Esophagus muscularis mucosa (tissue), 4 donors: ENCODE measurements at places on chromosomes 6 and 20.

- H3K36me3 ChIP-seq: no peaks in the 10 kb centered on the region
- H3K27me3 ChIP-seq: no peaks in the 10 kb centered on the region
- H3K4me1 ChIP-seq: no peaks in the 10 kb centered on the region
These were observed 45.2 kb downstream of the KCNQ2 start for GRCh38 chr20:63427206-63427605.

GRCh38 chr20:15201602-15202001 lies 864.2 kb upstream of the FLRT3 start:
- H3K36me3 ChIP-seq: no peaks in the 10 kb centered on the region
- no peaks in the 10 kb centered on the region for H3K27me3 ChIP-seq
- DNase-seq: no peak
- H3K4me3 ChIP-seq: no peak overlapping the region

GRCh38 chr6:112007254-112007653 lies 46.6 kb upstream of the CCN6 start:
- no peaks in the 10 kb centered on the region for H3K27me3 ChIP-seq
- H3K4me3 ChIP-seq: no peak overlapping the region
- no peak overlapping the region for H3K27ac ChIP-seq
- no peaks in the 10 kb centered on the region for H3K36me3 ChIP-seq

DNA sequence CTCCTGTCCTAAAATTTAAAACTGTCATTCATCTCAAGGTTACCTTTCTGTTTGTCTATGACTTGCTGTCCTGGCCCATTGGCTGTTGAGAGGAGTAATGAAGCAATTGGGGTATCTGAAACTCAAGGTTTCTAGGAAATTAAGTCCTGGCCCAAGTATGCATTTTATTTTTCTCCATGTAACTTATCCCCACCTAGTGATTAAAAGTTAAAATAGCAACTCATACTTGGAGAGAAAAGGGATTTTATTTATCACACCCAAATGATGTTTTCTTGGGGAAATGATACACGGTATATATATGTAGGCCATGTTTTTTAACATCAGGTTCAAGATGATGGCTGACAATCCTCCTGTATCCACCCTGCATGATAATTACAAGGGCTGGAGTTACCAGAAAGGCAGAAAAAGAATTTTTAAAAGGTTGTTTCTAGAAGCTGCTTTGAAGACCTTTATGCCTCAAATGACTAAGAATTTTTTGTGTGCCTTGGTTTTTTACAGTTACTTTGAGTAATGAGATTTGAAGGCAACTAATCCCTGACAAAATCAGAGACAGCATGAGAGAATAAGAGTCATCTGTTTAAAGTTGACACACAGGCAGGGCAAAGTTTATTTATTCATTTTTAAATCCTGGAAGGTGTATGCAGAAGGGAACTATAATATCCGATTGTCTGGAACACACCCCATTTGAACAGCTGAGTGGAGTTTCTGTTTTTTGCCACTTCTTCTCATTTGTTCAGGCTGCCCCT lies 28.9 kb upstream of the C6orf58 start:
- H3K4me1 ChIP-seq: no peaks in the 10 kb centered on the region
- H3K27me3 ChIP-seq: no peaks in the 10 kb centered on the region
- H3K27ac ChIP-seq: no peak overlapping the region
- DNase-seq: no peak

DNA sequence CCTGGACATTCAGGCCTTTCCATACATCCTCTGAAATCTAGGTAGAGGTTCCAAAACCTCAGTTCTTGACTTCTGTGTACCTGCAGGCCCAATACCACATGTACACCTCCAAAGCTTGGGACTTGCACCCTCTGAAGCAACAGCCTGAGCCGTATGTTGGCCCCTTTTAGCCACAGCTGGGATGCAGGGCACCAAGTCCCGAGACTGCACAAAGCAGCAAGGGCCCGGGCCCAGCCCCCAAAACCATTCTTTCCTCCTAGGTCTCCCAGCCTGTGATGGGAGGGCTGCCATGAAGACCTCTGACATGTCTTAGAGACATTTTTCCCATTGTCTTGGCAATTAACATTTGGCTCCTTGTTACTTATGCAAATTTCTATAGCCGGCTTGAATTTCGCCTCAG lies 107.4 kb upstream of the FRMD1 start:
- H3K4me1 ChIP-seq: no peaks in the 10 kb centered on the region
- no peaks in the 10 kb centered on the region for H3K27me3 ChIP-seq
- H3K27ac ChIP-seq: no peak overlapping the region
- no peaks in the 10 kb centered on the region for H3K36me3 ChIP-seq
- DNase-seq: no peak

DNA sequence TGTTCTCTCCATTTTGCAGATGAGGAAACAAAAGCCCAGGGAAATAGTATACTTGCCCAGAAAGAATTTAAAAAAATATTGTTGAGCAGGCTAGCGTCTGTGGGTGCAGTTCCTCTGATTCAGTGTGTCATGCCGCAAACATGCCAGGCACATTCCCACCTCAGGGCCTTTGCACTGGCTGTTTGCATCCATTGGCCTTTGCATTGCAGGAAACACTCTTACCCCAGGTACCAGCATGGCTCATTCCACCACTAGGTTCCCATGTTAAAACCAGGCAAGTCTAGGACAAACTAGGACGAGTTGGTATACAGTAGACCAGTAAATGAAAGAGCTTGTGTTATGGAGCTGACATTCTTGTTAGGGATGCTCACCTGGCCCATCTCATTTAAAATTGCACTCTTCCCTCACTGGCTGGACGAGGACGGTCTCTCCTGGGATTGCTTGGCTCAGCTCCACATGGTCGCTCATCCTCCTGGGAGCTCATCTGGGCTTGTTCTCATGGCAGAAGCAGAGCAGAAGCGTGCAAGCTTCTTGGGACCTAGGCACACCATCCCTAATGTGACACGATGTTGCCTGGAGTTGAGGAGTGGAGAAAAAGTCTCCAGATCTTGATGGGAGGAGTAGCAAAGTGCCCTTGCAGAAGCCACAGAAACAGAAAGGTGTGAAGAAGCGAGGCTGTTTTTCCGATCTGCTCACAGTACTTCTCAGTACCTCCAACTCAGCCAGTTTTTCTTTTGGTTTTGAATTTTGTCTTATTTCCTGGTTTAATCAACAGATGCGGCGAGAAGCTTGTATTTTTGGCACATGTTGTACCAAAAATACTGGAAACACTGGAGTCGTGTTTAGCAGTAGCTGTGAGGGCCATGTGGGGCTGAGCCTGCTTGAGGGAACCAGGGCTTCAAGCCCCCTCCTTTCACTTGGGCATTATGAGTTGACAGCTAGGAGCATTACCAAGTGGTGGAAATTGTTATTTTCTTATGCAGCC lies 13.9 kb downstream of the ZNF831 start:
- no peaks in the 10 kb centered on the region for H3K36me3 ChIP-seq
- H3K4me3 ChIP-seq: no peak overlapping the region
- peaks cover 21% of the 10 kb centered on the region for H3K27me3 ChIP-seq

GRCh38 chr6:129981598-129981997 lies 36.8 kb upstream of the L3MBTL3 start:
- H3K4me1 ChIP-seq: no peaks in the 10 kb centered on the region
- H3K36me3 ChIP-seq: no peaks in the 10 kb centered on the region
- no peak for DNase-seq
- H3K27me3 ChIP-seq: no peaks in the 10 kb centered on the region
- H3K4me3 ChIP-seq: no peak overlapping the region
- no peak overlapping the region for H3K27ac ChIP-seq

GRCh38 chr6:121838842-121839241 lies 403.4 kb downstream of the GJA1 start:
- no peak overlapping the region for H3K27ac ChIP-seq
- H3K4me1 ChIP-seq: peaks cover 4% of the 10 kb centered on the region
- H3K36me3 ChIP-seq: no peaks in the 10 kb centered on the region
- no peak for DNase-seq
- H3K27me3 ChIP-seq: no peaks in the 10 kb centered on the region
- no peak overlapping the region for H3K4me3 ChIP-seq

- no peak overlapping the region for H3K27ac ChIP-seq
- H3K4me3 ChIP-seq: no peak overlapping the region
- H3K27me3 ChIP-seq: no peaks in the 10 kb centered on the region
- H3K36me3 ChIP-seq: no peaks in the 10 kb centered on the region
These were observed 36.6 kb downstream of the CRISP2 start for GRCh38 chr6:49676671-49677281.

DNA sequence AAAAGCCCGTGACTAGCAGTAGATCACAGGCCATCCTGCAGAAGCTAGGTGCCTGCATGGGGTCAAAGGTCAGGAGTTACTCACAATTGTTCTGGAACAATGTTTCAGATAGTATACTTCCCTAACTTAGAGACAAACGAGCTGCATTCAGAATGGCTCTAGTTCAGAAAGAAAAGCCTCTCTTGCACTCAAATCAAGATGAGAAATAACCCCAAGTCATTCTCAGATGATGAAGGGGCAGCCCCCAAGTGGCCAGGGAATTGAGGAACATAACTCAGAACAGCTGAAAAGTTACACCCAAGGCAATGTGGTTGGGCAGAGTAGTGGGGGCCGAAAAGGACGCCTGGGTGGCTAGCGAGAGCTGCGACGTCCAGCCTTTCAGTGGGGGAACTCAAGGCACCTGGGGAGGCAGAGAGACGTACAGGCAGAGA lies 27.8 kb downstream of the FYN start:
- H3K4me3 ChIP-seq: no peak overlapping the region
- peak; percentile 55 for DNase-seq
- H3K27ac ChIP-seq: no peak overlapping the region
- no peaks in the 10 kb centered on the region for H3K27me3 ChIP-seq
- peaks cover 49% of the 10 kb centered on the region for H3K4me1 ChIP-seq
- H3K36me3 ChIP-seq: no peaks in the 10 kb centered on the region

GRCh38 chr6:12909833-12910232 lies 193.3 kb downstream of the PHACTR1 start:
- H3K4me1 ChIP-seq: no peaks in the 10 kb centered on the region
- H3K4me3 ChIP-seq: no peak overlapping the region
- no peak for DNase-seq
- no peaks in the 10 kb centered on the region for H3K36me3 ChIP-seq
- no peak overlapping the region for H3K27ac ChIP-seq

DNA sequence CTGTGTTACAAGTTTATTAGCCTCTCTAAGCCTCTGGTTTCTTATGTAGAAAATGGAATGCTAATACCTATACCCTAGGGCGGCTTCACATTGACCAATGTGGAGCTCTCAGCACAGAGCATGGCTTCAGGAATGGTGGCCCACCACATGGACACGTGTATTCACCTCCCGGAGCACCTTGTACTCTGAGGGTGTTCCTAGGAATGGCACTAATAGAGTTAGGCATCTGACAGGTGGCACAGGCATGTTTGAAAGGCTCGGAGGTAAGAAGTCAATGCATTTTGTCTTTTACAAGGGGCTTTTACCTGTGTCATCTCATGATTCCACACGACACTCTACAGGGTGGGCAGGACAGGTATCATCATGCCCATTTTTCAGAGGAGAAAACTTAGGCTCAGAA lies 5.3 kb upstream of the TGM3 start:
- H3K4me3 ChIP-seq: no peak overlapping the region
- DNase-seq: no peak
- H3K27me3 ChIP-seq: no peaks in the 10 kb centered on the region
- no peak overlapping the region for H3K27ac ChIP-seq
- H3K36me3 ChIP-seq: no peaks in the 10 kb centered on the region

- H3K4me1 ChIP-seq: no peaks in the 10 kb centered on the region
- H3K27me3 ChIP-seq: no peaks in the 10 kb centered on the region
- no peak overlapping the region for H3K4me3 ChIP-seq
- DNase-seq: no peak
- H3K36me3 ChIP-seq: no peaks in the 10 kb centered on the region
- H3K27ac ChIP-seq: no peak overlapping the region
These were observed 22.0 kb upstream of the SIRPD start for GRCh38 chr20:1579488-1579887.

- H3K27ac ChIP-seq: no peak overlapping the region
- no peak overlapping the region for H3K4me3 ChIP-seq
- peaks cover 29% of the 10 kb centered on the region for H3K36me3 ChIP-seq
- H3K27me3 ChIP-seq: no peaks in the 10 kb centered on the region
- no peak for DNase-seq
- H3K4me1 ChIP-seq: no peaks in the 10 kb centered on the region
These were observed 150.2 kb downstream of the IMPG1 start for GRCh38 chr6:75922226-75922625.

DNA sequence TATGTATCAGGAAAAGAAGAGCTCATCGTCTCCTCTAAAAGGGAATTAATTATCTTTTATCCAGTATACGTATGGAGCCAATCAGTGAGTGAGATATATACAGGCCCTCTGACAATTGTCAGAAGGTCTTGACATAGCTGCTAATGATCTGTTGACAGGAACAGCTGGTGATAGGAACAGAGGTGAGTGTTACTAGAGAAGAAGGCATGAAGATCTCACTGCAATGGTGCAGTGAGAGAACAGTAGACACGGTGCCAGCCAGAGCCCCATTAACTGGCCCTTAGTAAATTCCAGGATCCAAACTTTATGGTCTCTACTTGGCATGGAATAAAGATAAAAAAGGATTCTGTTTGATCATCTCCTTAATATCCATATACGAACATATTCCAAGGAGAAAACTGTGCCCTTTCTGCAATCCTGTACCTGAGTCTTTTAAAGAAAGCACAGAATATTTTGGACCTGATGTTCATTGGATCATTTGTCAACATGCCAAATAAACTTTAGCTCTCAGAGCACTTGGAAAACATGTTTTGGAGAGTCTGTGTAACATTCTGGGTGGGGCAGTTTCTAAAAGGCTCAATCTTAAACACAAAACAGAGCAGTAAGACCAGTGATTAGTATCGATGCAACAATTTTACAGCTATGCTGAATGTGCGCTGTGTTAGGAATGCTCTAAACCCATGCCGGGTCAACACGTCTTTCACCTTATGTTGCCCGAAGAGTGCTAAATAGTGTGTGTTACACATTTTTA lies 135.8 kb upstream of the CITED2 start:
- H3K36me3 ChIP-seq: no peaks in the 10 kb centered on the region
- H3K4me3 ChIP-seq: no peak overlapping the region
- H3K27me3 ChIP-seq: no peaks in the 10 kb centered on the region
- H3K27ac ChIP-seq: no peak overlapping the region

- no peaks in the 10 kb centered on the region for H3K36me3 ChIP-seq
- no peak overlapping the region for H3K4me3 ChIP-seq
- no peak for DNase-seq
- H3K27me3 ChIP-seq: no peaks in the 10 kb centered on the region
- no peaks in the 10 kb centered on the region for H3K4me1 ChIP-seq
- no peak overlapping the region for H3K27ac ChIP-seq
These were observed 7.5 kb downstream of the CAPN11 start for GRCh38 chr6:44166116-44166515.
